ENCODE measurements at places on chromosomes 11 and 22.

DNA sequence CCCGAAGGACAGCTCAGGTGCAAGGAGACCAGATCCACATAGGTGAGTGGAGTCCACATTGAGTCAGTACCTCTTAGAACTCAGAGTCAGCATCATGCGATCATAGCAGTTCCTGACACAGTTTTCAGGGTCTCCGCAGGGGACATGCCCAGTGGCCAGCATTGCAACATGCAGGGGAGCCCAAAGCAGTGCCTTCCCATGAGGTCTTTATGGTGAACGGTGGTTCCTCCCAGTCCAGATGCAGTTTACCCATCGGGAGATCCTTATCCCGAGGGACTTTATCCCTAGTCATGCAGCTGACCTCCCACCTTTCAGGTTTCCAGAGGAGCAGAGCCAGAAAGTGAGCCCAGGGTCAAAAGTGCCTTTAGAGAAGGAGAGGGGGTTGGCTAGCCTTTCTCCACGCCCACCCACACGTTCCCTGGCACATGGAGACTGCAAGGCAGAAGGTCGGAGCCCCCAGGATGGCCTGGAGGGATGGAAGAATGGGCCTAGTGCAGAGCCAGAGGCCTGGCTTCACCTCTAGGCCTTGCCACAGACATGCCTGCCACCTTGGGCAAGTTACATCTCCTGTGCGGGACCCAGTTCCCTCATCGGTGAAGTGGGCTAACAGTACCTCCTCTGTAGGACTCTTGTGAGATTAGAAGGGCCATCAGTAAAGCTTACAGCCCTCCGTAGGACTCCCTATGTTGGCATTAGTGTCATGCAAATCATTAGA is 6.4 kb downstream of the KCTD17 start:
- DNase-seq, result no peak

DNA sequence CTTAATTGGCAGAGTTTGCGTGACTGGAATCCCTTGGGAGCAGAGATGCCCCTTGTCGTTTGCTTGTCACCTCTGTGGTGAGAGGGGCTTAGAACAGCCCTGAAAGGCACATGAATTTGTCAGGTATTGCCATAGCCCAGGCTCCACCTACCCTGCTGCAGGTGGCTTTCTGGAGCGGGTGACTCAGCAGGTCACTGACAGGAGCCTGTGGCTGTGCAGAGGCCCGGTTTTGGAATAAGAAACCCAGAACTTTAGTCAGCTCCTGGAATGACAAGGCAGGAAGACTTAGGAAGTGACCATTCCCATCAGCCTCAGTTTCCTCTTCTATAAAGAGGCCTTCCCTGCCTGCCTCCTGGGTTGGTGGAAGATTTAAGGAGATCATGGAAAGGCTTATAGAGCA is 539.7 kb downstream of the INSC start:
- no peak for DNase-seq

- DNase-seq, result no peak
Observed at GRCh38 chr11:134044514-134045284, 24.2 kb upstream of the JAM3 start.

- no peak for DNase-seq
Observed at GRCh38 chr11:46858920-46859546, 13.0 kb upstream of the CKAP5 start.

DNA sequence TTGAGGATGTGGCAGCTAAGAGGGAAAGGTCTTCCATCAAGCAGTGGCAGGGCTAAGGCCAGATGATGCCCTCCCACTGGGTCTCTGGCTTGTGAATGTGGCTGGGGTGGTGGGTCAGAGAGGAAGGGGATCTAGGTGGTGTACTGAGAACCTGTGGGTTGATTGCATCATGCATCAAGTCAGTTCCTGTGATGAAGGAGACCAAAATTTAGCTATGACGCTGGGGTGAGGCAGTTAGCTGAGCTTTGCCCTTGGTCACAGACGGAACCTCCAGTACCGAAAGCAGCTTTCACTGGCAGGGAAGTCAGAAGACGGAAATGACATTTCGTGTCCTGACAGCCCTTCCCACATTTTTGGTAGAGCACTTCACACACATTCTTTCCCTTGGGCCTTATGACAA is 20.7 kb downstream of the ATG16L2 start:
- no peak for DNase-seq

DNA sequence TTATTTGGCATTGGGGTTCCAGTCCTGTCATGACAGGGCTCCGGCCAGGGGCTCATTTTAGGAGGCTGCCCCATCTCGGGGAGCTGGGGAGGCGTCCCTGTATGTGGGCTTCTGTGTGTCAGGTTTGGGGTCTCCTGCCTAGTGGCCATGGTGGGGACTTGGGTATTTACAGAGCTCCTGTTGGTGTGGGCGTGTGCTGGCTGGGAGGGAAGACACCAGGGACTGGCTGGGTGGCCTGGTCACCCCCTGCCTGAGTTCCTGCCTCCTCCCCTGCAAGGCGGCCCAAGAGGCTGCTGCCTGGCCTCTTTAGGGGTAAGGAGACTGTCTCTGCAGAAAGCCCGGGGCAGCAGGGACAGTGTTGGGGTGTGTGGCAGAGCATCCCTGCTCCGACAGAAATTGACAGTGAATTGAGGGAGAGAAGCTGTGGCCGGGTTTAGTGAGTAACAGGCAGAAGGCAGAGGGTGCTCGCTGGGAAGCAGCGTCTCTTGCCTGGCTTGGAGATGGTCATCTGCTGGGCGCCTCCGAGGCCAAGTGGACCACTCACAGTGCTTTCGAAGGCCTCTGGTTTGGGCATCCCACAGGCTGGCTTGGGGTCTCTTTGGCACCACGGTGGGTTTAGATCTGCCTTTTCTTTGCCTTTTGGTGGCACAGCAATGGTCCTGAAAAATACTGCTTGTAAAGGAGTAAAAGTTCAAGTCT is 40.3 kb upstream of the GRAMD4 start:
- no peak for DNase-seq

DNA sequence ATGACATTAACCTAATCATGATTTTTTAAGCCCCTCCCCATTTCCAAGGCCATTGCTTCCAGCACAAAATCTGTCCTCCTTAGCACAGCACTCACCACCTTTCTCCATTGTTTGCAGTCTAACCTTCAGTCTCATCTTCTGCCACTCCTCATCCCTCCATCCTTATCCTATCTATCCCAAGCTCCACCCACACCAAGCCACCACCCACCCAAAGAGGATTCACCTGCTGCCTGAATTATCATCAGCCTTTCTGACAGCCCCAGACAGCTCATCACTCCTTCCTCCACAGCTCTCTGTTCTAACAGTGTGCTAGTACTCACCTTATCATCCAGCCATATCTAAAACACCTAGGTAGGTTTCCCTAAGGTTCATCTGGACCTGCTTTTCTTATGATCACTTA is 20.7 kb upstream of the SMCO4 start:
- DNase-seq, result no peak

DNA sequence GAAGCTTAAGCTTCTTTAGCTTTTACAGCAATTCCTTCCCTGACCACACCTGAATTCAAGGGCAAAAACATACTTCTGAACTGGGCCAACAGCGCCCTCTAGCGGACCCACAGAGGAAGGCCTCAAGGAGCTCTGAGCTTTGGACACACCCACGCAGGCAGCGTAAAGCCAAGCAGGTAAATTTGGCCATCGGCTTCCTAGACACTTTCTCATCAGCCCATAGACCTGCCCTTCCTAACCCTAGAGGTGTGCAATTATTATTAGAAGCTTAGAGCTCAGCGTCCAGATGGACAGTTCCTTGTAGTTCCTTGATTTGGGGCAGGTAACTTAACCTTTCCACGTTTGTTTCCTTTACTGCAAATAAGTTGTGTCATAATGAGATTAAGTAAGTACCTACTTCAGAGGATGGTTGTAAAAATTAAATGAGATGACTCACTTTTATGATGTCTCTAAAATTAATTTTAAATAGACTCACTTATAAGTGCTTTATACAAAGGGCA is 25.7 kb upstream of the HMGXB4 start:
- peak; percentile 74 for DNase-seq

DNA sequence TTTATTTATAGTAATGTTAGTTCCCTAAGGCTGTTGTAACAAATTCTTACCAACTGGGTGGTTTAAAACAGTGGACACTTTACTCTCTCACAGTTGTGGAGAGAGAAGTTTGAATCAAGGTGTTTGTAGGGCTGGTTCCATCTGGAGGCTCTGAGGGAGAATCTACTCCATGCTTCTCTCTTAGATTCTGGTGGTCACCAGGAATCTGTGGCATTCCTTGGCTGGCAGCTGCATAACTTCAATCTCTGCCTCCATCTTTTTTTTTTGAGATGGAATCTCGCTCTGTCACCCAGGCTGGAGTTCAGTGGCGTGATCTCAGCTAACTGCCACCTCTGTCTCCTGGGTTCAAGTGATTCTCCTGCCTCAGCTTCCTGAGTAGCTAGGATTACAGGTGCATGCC is 46.3 kb downstream of the LDLRAD3 start:
- no peak for DNase-seq

GRCh38 chr22:36901411-36902142 is 11.9 kb upstream of the CSF2RB start:
- DNase-seq, result no peak

GRCh38 chr11:83836883-83837654 is 550.9 kb upstream of the CCDC90B start:
- peak; percentile 64 for DNase-seq

GRCh38 chr11:129035244-129035643 is 92.6 kb upstream of the TP53AIP1 start:
- no peak for DNase-seq

GRCh38 chr11:17479284-17480214 is 2.9 kb upstream of the ABCC8 start:
- peak; percentile 51 for DNase-seq

DNA sequence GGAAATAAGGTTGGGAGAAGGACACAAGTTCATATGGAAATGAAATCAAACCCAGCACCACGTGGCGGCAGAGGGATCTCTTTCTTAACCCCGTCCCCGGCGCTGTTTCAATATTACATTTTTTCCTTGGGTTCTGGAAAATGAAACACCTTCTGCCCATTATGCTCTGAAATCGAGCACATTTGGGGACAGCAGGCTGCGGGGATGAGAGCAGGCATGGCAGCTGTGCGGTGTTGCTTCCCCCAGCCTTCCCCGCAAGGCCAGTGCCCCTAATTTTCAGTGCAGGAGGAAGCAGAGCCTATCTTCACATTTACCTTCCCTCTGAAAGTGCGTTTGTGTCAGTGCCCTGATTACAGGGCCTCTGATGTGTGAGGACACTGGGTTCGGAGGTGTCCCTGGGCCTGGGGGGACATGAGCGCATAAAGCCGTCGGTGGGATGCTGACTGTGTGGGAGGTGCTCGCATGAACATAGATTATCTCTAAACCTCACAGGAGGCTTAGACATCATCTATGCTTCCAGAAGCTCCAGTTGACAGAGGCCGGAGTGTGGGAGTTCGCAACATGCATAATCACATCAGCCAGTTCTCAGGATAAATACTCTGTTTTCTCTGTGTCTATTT is 921.3 kb downstream of the BRD1 start:
- DNase-seq, result no peak

- no peak for DNase-seq
Observed at GRCh38 chr11:116072601-116073410, 568.6 kb upstream of the CADM1 start.

GRCh38 chr22:46931414-46931813 is 169.0 kb downstream of the TBC1D22A start:
- no peak for DNase-seq

DNA sequence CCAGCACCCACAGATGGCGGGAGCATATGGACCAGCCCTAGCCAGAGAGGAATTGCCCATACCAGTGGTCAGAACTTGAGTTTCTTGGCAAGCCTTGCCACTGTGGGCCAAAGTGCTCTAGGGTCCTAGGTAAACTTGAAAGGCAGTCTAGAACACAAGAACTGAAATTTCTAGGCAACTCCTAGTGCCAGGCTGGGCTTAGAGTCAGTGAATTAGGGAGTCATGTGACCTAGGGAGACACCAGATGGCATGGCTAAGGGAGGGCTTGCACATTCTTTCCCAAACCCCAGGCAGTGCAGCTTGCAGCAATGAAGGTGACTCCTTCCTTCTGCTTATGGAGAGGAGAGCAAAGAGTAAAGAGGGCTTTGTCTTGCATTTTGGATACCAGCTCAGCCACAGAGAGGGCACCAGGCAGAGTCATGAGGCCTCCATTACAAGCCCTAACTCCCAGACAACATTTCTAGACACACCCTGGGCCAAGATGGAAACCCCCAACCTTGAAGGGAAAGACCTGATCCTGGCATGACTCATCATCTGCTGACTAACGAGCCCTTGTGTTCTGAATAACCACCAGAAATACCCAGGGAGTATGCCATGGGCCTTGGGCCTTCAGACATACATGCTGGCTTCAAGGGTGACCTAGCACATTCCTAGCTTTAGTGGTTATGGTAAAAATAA is 19.2 kb upstream of the OR56A3 start:
- no peak for DNase-seq

DNA sequence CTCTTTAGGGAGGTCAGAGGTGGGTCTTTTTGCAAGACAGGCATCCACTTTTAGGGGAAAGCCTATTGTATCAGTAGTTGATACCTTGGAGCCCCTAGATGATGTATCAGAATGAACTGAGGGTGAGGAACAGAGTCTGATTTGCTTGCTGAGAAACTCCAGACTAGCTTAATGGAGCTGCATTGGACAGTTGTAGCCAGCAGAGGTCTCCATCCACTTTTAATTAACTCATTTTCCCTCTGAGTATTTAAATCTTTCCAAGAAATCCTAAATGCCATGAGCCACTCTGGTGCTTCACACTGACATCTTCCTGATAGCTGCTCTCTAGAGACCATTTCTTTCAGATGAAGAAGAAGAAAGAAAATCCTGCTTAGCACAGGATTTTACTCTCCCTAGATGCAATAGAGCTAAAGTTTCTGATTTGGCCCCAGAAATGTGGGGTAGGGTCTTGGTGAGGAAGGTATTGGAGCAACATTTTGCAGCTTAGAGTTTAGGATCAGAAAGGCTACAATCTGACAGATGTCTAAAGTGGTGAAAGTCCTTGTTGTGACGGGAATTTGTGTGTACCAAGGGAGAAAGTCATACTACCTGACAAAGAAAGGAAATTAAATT is 38.0 kb downstream of the EXT2 start:
- no peak for DNase-seq

DNA sequence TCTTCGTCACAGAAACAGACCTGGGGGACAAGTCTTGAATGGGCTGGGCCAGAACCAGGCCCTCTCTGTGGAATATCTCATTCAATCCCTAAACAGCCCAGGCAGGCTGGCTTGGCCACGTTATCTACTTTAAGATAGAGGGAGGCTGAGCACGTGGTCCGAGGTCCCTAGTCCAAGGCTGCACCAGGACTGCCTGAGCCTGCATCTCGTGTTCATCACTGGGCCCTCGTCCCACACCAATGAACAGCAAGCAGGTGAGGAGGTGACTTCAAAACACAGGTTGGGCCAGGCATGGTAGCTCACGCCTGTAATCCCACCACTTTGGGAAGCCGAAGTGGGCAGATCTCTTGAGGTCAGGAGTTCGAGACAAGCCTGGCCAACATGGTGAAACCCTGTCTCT is 20.3 kb upstream of the FGF3 start:
- DNase-seq, result no peak
